ENCODE measurements at places on chromosomes 11 and 22.

DNA sequence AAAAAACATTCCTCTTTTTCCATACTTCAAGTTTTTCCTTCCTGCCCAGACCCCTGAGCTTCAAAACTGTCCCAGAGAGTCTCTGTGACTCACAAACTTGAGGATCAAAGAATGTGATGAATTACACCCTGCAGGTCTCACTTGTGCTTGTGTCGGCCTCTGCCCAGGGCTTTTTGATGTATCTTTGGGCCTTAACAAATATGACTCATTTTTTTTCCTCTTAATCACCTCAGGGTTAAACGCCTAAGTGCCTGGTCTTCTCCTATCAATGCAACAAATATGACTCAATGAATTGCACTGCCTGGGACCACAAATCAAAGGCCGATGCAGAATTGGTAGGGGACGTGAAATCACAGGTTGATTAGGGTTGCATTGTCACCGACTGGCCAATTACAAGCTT lies 267.7 kb downstream of the LARGE1 start:
- no peak for DNase-seq

- no peak for DNase-seq
Observed at GRCh38 chr11:73838443-73839122, 38.1 kb downstream of the COA4 start.

DNA sequence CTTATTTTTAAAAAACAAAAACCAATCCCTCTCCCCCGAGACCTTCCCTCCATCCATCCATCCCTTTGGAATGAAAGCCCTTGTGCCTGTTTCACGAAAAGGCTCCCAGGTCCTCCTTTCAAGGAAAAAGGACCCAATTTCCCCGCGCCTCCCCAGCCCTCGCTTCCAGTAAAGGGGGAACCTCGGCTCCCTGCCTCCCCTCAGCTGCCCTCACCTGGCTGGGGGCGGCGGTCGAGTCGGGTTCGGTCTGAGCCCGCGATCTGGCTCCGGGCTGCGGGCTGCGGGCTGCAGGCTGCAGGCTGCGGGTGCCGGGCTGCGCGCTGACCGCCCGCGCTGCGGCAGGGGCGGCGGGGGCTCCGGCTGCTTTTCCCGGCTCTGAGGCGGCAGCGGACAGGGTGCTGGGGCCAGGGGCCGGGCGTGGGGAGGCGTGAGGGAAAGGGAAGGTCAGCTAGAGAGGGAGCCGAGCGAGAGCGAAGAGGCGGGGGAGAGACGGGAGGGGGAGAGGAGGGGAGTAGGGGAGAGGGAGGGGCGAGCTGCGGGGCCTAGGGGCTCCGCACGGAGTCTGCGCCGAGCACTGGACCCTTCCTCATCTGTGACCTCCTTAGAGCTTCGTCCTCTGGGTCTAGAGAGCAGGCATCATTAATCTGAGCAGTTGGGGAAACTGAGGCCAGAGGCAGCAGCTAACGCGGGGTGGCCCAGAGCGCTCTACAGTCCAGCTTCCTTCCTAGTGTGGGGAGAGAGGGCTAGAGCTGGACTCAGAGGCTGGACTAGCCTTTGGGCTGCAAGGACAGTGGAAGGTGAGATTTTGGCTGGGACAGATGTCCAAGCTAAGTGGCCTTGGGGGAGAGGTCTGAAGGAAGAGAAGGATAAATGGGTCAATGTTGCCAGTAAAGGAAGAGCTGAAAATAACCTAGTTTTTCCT lies at the start of gene C1QTNF4:
C1QTNF4 (minus strand) TSS at position 478 of the 922 bp plus-strand sequence. CDS start 3,601 bp downstream, outside the sequence.
- no peak for DNase-seq

GRCh38 chr11:36186340-36187175 lies 102.7 kb downstream of the COMMD9 start:
- DNase-seq = no peak

DNA sequence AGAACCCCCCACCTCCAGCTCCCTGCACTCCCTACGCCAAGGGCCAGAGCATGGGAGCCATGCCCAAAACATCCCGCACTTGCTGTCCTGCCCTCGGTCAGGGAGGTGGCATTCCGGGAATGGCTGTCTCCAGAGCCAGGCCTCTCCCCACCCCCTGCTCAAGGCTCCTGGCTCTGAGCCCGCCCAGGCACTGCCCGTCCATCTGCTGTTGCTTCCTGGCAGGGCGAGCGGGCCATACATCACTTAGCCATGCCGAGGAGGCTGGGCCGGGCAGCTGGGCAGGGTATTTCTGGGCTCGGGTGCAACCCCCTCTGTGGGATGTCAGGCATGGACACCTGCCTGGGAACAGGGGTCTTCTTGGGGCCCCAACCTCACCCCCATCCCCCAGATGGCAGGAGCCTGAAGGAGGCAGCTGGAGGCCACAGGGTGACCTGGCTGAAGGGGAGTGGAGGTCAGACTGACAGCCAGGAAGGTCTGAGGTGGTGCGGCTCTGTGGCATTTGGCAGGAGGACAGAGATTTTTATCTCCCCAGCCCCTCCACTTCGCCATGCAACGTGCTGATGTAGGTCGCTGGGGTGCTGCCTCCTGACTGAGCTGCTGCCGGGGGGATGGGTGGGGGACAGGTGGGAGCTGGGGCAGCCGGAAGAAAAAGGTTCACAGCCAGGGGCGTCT lies 8.7 kb upstream of the CABP7 start:
- no peak for DNase-seq

- no peak for DNase-seq
Observed at GRCh38 chr22:24140357-24140756, 40.9 kb upstream of the SUSD2 start.

- DNase-seq = no peak
Observed at GRCh38 chr11:1701091-1701807, 4.3 kb downstream of the KRTAP5-6 start.

- no peak for DNase-seq
Observed at GRCh38 chr22:18064636-18065035, 13.2 kb upstream of the PEX26 start.

DNA sequence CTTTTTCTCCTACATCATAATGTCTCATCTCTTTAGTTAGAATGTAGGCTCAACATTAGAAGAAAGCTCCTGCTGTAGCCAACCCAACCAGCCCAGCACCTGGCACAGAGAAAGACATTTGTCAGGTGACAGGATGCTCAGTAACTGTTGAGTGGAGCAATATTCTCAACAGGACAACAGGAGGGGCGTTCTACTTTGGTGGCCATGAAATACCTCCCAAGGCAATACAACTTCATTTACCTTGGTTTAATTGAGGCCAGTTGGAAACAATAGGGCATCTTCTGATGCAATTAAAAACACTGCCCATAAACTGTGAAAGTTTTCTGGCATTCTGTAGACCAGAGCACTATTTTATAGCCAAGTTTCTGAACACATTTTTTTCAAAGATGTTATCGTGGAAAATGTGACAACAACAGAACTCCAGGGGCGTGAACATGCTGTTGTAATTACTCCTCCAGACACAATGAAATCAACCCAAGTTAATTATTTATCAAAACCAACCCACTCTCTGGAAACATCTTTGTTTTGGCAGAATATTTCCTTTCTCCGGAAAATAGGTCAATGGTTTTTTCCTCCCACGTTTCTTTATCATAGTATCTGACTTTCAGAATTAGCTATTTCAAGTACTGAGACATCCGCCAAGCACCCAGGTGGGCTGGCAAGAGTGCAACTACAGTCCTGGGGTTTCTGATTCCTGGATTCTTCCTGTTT lies 538.1 kb downstream of the SOX6 start:
- no peak for DNase-seq

GRCh38 chr11:66617155-66617834 lies 865 bp downstream of the RBM14 start:
- DNase-seq = no peak

- no peak for DNase-seq
Observed at GRCh38 chr11:76672431-76673175, 2.1 kb upstream of the LRRC32 start.
